ENCODE measurements at places on chromosomes 2 and 18.

DNA sequence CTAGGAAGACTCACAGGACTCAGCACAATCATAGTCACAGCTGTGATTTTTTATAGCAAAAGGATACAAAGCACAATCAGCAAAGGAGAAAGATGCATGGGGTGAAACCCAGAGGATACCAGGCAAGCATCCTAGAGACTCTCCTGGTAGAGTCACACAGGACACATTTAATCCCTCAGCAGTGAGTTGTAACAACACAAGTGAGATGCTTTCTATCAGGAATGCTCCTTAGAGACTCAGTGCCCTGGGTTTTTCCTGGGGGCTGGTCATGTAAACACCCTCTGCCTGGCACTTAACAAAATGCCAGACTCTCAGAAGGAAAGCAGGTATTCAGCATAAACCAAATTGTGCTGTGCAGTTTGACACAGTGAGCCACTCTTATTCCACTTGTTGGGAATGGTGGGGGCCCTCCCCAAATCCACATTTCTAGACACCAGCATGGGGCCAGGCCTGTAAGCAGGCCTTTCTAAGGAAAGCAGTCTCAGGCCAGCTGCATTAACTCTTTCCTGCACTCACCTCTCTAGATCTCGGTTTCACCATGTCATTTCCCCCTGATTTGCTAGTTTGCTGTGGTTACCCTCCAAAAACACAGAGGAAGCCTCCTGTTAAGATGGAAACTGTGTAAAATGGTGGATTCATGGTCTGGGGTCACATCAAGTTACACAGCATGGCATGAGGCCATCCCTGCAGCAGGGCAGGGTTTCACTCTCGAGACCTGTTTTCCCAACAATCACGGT is 16.9 kb upstream of the RNU4ATAC start:
- DNase-seq, result no peak

- DNase-seq, result no peak
Measured at GRCh38 chr2:44168681-44169154, at the start of gene PPM1B. PPM1B (plus strand) TSS chr2:44168875; CDS start chr2:44201200, 32,325 bp downstream.

GRCh38 chr2:171521361-171522051 is 768 bp upstream of the CYBRD1 start:
- no peak for DNase-seq

- no peak for DNase-seq
Measured at GRCh38 chr2:156585457-156585856, 149.3 kb downstream of the GPD2 start.

GRCh38 chr18:3593381-3593903 is 143.5 kb downstream of the TGIF1 start:
- DNase-seq, result no peak

- no peak for DNase-seq
Measured at GRCh38 chr2:85804583-85804982, 50.8 kb downstream of the ATOH8 start.

DNA sequence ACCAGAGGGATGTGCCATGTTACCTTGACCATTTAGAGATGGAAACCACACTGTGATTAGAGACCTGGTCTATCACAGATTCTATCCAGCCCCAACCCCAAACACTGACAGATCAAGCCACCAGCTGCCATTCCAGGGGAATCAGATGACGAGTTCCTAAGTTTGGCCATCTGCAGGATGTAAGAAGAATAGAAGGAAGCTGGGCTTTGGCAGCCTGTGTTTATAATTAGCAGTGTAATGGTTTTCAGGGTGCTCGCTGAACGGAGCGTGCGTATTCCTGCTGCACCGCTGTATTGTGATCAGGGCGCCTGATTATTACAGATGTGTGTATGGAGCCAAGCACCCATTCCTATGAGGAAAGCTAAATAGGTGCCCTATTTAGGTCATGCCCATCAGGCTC is 138.1 kb downstream of the LRRC30 start:
- no peak for DNase-seq

DNA sequence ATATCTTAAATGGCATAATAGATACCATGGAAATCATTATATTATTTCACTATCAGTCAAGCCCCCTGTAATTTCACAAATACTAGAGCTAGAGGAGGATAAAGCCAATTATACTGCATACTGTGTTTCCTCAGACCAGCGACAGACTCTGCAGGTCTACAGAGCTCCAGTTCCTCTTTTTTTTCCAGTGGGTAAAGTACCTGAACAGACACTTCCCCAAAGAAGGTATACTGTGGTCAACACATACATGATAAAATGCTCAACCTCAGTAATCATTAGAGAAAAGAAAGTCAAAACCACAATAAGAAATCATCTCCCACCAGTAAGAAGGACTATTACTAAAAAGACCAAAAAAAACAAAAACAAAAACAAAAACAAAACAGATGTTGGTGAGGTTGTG is 44.6 kb downstream of the SCN7A start:
- no peak for DNase-seq

GRCh38 chr2:74052732-74053710 is 68.3 kb downstream of the TET3 start:
- DNase-seq, result no peak

Data from NCI-H2081 treated with DMSO at 0.1 percent for 48 hours (cell line).